ENCODE measurements at places on chromosomes 7 and 10. TPM values are rescaled to one million over a fixed set of nuclear protein-coding genes. Genes with fewer than 3 reads are reported as not detected.

DNA sequence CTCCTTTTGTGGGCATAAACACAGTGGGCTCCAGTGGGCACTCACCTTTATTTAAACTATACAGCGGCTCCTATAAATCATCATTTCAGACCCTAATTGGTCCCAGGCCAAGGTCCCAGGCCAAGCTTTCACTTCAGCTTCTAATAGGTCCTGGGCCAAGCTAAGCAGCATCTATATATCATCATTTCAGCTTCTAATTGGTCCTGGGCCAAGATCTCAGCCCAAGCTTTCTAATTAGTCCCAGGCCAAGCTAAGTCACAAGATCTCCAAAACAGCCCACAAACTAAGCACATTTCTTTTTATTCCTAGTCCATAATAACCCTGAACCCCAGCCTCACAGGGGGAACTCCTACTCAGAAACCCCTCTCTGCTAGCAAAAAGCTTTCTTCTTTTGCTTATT is 47.1 kb downstream of the ZNF680 start:
- no peaks in the 10 kb centered on the region for H3K4me1 ChIP-seq
- peaks cover 47% of the 10 kb centered on the region for H3K36me3 ChIP-seq
- no peaks in the 10 kb centered on the region for H3K27me3 ChIP-seq

GRCh38 chr7:20561908-20562307 is 53.6 kb upstream of the ABCB5 start:
- DNase-seq: no peak
- H3K36me3 ChIP-seq: no peaks in the 10 kb centered on the region
- H3K4me3 ChIP-seq: no peak overlapping the region
- no peaks in the 10 kb centered on the region for H3K27me3 ChIP-seq
- no peak overlapping the region for H3K27ac ChIP-seq
- H3K4me1 ChIP-seq: no peaks in the 10 kb centered on the region

- no peaks in the 10 kb centered on the region for H3K36me3 ChIP-seq
- H3K27ac ChIP-seq: no peak overlapping the region
- no peaks in the 10 kb centered on the region for H3K27me3 ChIP-seq
- no peak overlapping the region for H3K4me3 ChIP-seq
Measured at GRCh38 chr10:88194961-88195367, 331.5 kb downstream of the PTEN start.

NUTM2A gene
- 0.83 TPM for total RNA-seq

GRID2IP gene
- 1.7 TPM for total RNA-seq

LRRC18 gene
- total RNA-seq: not detected

MBL2 gene
- total RNA-seq: not detected
